ENCODE measurements at places on chromosomes 1 and 21. TPM values are rescaled to one million over a fixed set of nuclear protein-coding genes. Genes with fewer than 3 reads are reported as not detected.

Gene NEK2
- not detected for polyA plus RNA-seq

Gene SSX2IP
- polyA plus RNA-seq: 15.6 TPM

Gene OR4F16
- polyA plus RNA-seq: not detected

Gene ZCCHC17
- polyA plus RNA-seq: 29.5 TPM

DNA sequence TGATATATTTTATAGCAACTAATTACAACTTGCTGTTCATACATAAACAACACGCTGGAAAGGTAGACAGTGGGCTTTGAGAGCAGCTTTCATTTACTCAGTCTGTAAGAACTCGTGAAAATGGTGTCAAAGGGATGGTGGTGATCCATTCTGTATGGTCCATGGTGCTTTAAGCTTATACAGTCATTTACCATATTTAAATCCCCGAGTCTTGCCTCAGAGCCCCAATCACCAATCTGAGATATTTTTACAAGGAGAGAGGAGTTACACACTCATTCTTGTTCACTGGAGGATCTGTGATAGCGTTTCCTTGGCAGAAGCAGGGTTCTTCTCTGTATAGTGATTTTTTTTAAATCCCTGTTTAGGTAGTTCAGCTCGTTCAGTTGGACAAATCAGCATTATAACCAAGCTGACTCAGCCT lies 694.6 kb downstream of the USP25 start:
- peaks cover 4% of the 10 kb centered on the region for H3K4me1 ChIP-seq
- H3K27ac ChIP-seq: peak overlapping the region; percentile 82
- H3K27me3 ChIP-seq: no peaks in the 10 kb centered on the region
- H3K4me3 ChIP-seq: peak overlapping the region; percentile 54
- DNase-seq: no peak

DNA sequence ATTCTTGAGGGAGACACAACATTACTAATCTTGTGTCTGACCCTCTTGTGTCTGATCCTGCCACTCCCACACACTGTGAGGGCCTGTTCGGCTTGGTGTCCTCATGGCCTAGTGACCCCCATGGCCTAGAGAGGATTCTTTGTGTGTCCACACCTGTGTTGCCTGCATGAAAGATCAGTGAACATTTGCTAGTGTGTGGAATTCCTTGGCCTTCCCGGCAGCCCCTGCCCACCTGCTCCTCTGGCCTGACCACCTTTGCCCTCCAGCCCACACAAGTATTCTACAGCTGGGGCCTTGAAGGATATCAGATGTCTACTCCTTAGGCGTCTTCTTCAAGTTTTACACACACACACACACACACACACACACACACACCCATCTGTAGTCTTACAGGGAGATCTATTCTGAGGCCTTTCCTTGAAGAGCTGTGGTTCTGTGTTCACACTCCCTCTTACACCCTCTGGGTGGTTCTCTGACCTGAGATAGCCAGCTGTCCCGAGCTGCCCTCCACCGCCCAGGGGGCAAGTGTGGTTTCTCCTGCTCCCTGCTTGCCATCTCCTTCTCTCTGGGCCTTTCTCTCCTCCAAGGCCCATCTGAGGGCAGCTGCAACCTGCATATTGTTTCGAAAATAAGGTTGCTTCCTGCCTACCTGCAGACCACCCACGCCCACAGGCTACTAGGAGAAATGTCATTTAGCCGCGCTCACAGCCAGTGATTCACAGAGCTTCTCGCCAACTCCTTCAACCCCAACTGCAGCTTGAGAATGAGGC lies 45.4 kb downstream of the CD247 start:
- no peaks in the 10 kb centered on the region for H3K36me3 ChIP-seq
- no peak overlapping the region for H3K4me3 ChIP-seq
- no peak for DNase-seq
- H3K27ac ChIP-seq: no peak overlapping the region
- no peaks in the 10 kb centered on the region for H3K27me3 ChIP-seq
- H3K4me1 ChIP-seq: no peaks in the 10 kb centered on the region

DNA sequence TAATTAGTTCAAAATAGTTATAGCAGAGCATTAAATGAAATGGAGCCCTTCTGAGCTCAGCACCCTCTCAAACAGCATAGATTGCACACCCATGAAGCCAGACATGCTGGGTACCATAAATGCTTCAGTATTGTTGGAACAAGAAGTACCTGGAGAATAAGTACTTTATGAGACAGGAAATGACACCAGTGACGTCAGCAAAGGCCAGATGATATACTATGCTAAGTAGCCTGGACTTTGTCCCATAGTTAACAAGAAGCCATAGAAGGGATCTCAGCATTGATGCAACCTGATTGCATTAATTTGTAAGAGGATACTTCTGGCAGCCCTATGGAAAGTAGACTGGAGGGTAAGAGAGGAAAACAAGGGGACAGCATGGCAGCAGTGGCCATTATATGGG lies 16.3 kb upstream of the GADD45A start:
- no peaks in the 10 kb centered on the region for H3K36me3 ChIP-seq
- H3K4me3 ChIP-seq: no peak overlapping the region
- no peak overlapping the region for H3K27ac ChIP-seq
- DNase-seq: no peak

DNA sequence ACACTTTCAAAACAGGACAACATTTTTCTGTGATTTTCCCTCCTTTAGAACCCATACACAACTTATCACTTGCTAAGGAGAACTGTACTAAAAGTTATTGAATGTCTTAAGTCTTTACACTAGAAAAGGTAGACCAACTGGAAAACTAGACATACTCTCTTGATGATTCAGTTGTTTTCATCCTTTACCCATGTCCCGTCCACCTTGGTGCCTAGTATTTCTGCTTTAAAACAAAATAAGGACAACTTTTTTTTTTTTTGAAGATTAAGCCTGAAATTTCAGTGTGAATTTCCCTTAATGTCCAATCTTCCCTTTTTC lies 4.5 kb downstream of the CDKN2C start:
- H3K4me3 ChIP-seq: no peak overlapping the region
- DNase-seq: no peak
- no peak overlapping the region for H3K27ac ChIP-seq
- H3K36me3 ChIP-seq: no peaks in the 10 kb centered on the region
- no peaks in the 10 kb centered on the region for H3K27me3 ChIP-seq

GRCh38 chr1:216686860-216687766 lies 36.1 kb downstream of the ESRRG start:
- H3K27me3 ChIP-seq: no peaks in the 10 kb centered on the region
- no peaks in the 10 kb centered on the region for H3K4me1 ChIP-seq
- H3K36me3 ChIP-seq: no peaks in the 10 kb centered on the region
- H3K27ac ChIP-seq: no peak overlapping the region
- peak; percentile 36 for DNase-seq
- H3K4me3 ChIP-seq: peak overlapping the region; percentile 12

DNA sequence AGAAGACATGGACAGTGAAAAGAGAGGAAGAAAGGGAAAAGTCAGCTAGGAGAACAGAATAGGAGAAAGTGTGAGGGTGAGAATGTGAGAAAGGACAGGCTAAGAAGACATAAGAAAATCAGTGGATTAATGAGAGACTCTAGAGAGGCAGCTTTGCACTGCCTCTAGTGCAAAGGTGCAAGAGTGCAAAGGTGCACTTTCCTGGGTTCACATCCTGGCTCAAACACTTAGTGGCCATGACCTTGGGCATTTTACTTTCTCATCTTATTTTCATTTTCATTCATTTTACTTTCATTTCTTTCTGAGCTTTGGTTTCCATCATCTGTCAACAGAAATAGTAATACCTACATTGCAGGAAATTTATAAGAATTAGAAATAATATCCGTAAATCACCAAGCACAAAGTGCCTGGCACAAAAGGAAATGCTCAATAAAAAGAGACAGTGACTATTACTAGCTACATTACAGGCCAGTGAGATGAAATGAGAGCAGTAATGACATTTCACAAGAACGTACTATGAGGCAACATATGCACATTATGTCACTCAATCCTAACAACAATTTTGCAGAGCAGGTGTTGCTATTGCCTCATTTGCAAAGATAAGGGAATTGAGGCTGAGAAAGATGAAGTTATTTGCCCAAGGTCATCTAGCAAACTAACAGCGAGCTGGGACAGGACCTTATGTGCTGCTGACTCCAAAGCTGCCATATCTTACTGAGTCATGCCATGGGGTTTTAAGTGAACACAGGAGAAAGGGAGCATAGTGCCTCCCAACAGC lies 107.0 kb upstream of the TLR5 start:
- H3K4me1 ChIP-seq: peaks cover 11% of the 10 kb centered on the region
- no peak for DNase-seq
- no peaks in the 10 kb centered on the region for H3K36me3 ChIP-seq

- no peaks in the 10 kb centered on the region for H3K36me3 ChIP-seq
- H3K4me3 ChIP-seq: no peak overlapping the region
- H3K4me1 ChIP-seq: peaks cover 14% of the 10 kb centered on the region
- DNase-seq: no peak
- no peak overlapping the region for H3K27ac ChIP-seq
- no peaks in the 10 kb centered on the region for H3K27me3 ChIP-seq
Observed at GRCh38 chr1:15342408-15342967, 67.2 kb upstream of the EFHD2 start.

DNA sequence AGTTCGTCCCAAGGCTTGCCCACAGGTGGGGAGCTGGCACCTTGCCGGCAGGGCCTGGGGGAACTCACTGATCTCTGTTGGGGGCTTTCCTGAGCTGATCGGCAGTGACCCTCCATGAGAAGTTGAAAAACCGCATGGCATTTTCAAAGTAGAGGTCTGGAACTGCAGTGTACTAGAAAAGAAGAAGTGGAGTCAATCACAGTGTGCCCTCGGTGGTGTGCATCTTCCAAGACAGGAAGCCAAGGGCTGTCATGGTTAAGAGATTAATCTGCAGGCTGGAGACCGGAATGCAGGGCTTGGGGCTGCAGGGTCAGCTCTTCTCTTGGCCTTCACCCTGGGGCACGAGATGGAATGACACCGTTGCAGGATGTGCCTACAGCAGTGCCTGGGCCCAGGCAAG lies 56.8 kb downstream of the ECE1 start:
- no peak overlapping the region for H3K27ac ChIP-seq
- H3K27me3 ChIP-seq: no peaks in the 10 kb centered on the region
- no peak overlapping the region for H3K4me3 ChIP-seq
- H3K4me1 ChIP-seq: peaks cover 6% of the 10 kb centered on the region
- H3K36me3 ChIP-seq: peaks cover 86% of the 10 kb centered on the region
- no peak for DNase-seq

GRCh38 chr1:119510046-119510445 lies 3.0 kb downstream of the HSD3B1 start:
- H3K27ac ChIP-seq: no peak overlapping the region
- no peaks in the 10 kb centered on the region for H3K4me1 ChIP-seq
- no peak overlapping the region for H3K4me3 ChIP-seq
- H3K27me3 ChIP-seq: no peaks in the 10 kb centered on the region
- no peak for DNase-seq

DNA sequence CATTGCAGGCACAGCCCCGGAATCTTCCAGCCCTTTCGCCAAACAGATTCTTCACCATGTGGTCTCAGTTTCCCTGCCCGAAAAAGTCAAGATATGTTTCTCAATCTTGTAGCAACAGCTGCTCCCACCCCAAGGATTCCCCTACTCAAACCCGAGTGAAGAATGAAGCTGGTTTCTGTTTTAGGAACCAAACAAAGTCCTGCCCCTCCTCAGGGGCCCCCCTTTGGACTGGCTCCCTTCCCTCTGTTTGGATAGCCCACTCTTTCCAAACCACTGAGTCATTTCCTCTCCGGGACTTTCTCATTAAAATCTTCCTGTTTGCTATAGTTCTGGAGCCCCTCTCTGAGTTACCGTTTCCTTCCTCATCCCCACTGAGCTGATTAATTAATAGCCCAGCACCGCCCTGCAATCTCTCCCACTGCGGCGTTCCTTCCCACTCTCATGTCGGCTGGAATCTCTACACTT lies 100.9 kb downstream of the TSEN15 start:
- peak overlapping the region; percentile 54 for H3K4me3 ChIP-seq
- peaks cover 36% of the 10 kb centered on the region for H3K4me1 ChIP-seq
- peak overlapping the region; percentile 76 for H3K27ac ChIP-seq
- no peaks in the 10 kb centered on the region for H3K36me3 ChIP-seq
- H3K27me3 ChIP-seq: no peaks in the 10 kb centered on the region
- DNase-seq: peak; percentile 34

DNA sequence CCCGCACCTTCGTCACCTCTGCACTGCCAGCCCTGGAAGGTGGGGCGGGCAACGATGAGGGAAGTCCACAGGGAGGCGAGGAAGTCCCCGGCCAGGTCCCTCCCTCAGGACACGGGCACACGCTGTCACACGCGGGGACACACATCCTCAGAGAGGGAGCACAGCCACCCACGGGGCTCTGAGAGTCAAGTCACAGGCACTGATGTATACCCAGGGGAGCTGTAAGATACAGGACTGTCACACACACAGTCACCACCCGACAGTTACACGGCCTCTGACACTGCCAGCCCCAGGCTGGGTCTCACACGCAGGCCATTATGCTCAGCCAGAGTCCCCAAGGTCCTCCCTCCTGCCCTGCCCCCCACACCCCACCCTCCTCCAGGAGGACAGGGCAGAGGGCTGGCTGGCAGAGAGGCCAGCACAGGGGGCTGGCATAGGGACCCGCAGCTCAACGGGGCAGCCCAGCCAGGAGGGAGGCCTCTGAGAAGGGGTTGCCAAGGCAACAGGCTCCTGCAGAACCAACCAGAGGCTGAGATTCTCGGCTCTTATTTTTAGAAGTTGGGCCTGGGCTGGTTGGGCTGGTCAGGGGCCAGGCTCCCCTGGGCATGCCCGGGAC lies 17.7 kb upstream of the ADGRB2 start:
- no peaks in the 10 kb centered on the region for H3K27me3 ChIP-seq
- DNase-seq: no peak
- H3K4me1 ChIP-seq: peaks cover 13% of the 10 kb centered on the region
- no peak overlapping the region for H3K4me3 ChIP-seq
- no peak overlapping the region for H3K27ac ChIP-seq

DNA sequence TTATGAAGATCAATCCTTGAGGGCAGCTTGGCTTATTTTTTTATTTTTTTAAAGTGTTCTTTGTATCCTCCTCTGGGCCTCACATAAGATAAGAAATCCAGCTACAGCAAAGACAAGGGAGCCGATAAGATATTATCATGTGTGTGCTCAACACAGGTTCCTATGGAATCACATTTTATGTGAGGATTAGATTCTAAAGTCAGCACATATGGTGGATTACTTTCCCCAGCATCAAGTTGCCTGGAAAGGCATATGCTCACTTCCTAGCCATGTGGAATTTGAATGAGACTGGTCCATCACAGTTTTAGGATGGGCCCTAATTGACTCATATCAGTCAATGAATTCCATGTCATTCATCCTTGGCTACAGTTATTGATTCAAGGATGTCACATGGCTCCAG lies 456.9 kb upstream of the LRRC7 start:
- no peak overlapping the region for H3K4me3 ChIP-seq
- no peaks in the 10 kb centered on the region for H3K36me3 ChIP-seq
- no peaks in the 10 kb centered on the region for H3K4me1 ChIP-seq
- H3K27ac ChIP-seq: no peak overlapping the region

- H3K36me3 ChIP-seq: no peaks in the 10 kb centered on the region
- H3K27ac ChIP-seq: no peak overlapping the region
Observed at GRCh38 chr1:218616681-218617080, 271.5 kb downstream of the TGFB2 start.

- H3K4me1 ChIP-seq: peaks cover 27% of the 10 kb centered on the region
- no peak overlapping the region for H3K4me3 ChIP-seq
- peaks cover 5% of the 10 kb centered on the region for H3K36me3 ChIP-seq
- DNase-seq: no peak
- no peaks in the 10 kb centered on the region for H3K27me3 ChIP-seq
- H3K27ac ChIP-seq: peak overlapping the region; percentile 96
Observed at GRCh38 chr1:1775327-1776226, 2.7 kb downstream of the NADK start.

- H3K4me3 ChIP-seq: no peak overlapping the region
- peaks cover 12% of the 10 kb centered on the region for H3K4me1 ChIP-seq
- H3K27me3 ChIP-seq: peaks cover 16% of the 10 kb centered on the region
Observed at GRCh38 chr1:202644219-202645096, 65.8 kb downstream of the SYT2 start.
